ENCODE measurements at places on chromosomes 5 and 9.

GRCh38 chr9:551986-552929 lies 289.2 kb upstream of the DMRT1 start:
- no peak for DNase-seq

GRCh38 chr9:31799953-31800609 lies 584.4 kb upstream of the ACO1 start:
- DNase-seq: no peak

GRCh38 chr9:129885670-129886106 lies 50.4 kb downstream of the USP20 start:
- DNase-seq: peak; percentile 98

- DNase-seq: peak; percentile 38
These were observed 393.7 kb downstream of the CDK5RAP2 start for GRCh38 chr9:120186276-120186675.

DNA sequence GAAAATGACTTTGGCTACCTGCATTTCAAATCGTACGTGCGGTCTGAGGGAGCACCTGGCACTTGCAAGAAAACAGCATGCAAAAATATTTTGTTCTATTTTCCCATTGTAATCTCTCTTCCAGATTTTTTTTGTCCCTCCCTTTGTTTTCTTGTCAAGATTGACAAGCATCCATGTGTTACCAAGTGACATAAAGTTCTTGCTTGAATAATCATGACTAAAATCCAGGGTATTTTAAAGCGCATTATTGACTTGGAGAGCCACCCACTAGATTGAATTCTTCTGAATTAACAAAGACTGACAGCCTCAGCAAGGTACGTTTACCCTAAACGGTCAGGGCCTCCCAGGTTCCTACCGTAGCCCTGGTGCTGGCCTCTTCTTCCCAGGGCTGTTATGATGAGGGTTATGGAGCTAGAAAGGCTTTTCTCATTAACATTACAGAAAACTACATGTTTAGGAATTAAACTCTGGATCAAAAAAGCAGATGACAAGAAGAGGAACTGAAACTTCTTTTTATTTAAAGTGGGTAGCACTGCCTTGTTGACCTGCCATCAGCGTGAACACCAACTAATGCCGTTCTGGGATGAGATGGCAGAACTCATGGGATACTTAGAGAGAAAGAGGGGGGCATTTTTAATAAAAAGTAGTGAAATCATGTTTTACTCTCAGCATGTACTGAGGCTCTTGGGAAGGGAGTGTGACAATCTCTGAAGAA lies 297.0 kb downstream of the EFNA5 start:
- no peak for DNase-seq

GRCh38 chr5:68641211-68641610 lies 425.7 kb downstream of the PIK3R1 start:
- DNase-seq: no peak

DNA sequence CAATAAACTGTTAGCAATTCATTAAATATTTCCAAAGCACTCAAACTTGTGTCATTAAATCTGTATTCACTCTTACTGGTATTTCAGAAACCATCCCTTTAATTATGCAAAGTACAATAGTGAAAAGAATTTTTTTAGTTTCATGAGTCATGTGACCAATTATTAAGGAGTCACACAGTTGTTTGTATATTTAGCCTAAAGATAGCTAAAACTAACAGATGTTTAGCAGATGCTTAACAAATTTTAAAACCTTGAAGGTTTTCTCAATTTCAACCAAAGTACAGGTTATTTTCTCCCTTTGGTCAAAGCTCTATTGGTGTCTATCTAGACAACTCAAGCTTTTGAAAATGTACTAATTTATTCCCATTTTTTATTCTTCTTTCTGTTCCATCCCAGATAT lies 44.1 kb downstream of the PJA2 start:
- DNase-seq: no peak

DNA sequence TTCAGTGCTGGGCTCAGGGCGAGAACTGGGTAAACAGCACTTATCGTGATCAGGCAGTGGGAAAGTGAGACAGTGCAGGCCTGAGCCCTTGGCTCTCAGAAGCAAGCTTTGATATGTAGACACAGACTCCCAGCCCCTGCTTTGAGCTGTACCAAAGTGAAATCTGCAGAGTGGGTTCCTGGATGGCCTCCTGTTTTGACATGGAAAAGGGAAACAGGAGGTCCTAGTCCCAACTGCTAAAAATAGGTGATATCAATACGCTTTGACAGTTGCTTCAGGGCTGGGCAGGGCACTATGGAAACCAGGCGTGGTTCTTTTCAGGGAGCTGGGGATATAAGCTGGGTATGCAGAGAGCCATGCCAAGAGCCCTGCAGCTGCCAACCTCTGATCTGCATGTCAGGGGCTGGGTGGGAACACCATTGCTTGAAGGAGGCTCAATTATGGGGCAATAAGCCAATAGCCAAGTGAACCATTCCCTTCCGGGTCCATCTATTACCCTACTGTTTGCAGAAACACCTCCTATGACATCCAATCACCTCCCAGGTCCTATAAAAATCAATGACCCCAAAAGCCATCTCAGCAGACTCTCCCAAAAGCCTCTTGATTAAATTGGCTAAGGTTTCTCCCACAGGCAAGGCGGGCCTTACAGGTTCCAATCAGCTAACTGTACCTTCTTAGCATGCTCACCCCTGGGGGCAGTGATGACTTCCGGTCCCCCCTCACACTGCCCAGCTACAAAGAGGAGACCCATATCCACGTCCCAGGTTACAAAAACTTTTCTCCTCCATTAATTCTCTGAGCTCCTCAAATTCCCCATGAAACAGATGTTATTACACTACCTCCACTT lies 45.8 kb downstream of the EPB41L4B start:
- peak; percentile 21 for DNase-seq

DNA sequence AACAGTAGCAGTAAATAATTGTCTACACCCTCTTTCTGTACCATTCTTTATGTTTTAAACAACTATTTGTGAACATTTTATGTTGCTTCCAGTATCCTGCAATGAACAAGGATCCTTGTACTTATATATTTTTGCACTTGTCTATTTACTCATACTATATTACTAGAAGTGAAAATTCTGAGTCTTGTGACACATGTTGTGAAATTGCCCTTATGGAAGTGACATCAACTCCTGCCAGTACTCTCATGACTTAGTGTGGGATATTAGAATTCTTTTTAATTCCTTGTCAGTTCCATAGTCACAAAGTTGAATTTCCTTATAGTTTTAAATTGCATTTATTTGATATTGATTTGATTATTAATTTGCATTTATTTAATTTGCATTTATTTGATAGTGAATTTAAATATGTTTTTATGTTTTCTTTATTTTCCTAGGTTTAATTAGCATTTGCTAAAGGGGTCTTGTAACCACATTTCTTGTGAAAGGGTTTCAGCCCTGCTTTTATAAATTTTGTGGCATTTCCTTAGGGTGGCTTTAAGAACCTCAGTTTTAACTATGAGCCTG lies 27.7 kb downstream of the PARP8 start:
- DNase-seq: no peak

Measured in islet precursor cell (in vitro differentiated cells).